ENCODE measurements at places on chromosomes 11 and 22.

- DNase-seq, result no peak
These were observed 9.7 kb downstream of the KIRREL3 start for GRCh38 chr11:126990716-126991480.

DNA sequence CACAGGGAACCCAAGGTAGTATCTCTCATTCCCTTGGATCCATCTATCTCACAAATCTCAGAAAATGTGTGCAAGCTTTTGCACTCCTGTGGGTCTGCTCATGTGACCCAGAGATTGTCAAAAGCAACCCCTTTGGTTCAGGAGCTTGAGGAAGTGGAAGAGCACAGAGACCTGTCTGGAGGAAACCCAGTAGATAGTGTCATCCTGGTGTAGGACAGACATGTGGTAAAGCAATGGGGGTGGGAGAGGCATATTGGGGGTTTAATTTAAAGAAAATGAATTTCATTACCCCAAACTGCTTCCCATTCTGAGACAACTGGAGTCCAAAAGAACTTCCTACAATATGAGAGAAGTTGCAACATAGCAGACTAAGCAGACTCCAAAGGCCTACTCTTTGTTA, 5.8 kb upstream of the MS4A14 start:
- DNase-seq, result no peak

- no peak for DNase-seq
These were observed 7.7 kb downstream of the CCS start for GRCh38 chr11:66600631-66601233.

- peak; percentile 67 for DNase-seq
These were observed 14.9 kb downstream of the TMEM258 start for GRCh38 chr11:61777234-61778090.

GRCh38 chr11:133506023-133506422, 26.3 kb downstream of the OPCML start:
- DNase-seq, result no peak

DNA sequence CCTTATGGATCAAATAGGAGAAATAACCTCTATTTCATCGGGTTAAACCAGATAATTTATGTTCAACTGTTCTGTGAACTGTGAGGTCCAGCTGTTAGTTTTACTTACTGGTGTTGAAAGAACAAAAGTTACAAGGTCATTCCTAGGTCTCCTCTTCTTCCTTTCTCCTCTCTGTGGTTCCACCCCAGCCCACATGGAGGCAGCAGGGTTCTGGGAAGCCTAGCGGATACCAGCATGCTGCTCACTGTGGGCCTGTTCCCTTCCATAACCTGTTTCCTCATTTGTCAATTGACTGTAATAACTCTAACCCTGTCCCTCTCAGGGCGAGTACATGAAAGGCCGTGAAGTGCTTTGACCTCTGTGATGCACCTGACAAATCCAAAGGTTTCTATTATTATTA, 27.8 kb downstream of the RELT start:
- DNase-seq, result no peak

DNA sequence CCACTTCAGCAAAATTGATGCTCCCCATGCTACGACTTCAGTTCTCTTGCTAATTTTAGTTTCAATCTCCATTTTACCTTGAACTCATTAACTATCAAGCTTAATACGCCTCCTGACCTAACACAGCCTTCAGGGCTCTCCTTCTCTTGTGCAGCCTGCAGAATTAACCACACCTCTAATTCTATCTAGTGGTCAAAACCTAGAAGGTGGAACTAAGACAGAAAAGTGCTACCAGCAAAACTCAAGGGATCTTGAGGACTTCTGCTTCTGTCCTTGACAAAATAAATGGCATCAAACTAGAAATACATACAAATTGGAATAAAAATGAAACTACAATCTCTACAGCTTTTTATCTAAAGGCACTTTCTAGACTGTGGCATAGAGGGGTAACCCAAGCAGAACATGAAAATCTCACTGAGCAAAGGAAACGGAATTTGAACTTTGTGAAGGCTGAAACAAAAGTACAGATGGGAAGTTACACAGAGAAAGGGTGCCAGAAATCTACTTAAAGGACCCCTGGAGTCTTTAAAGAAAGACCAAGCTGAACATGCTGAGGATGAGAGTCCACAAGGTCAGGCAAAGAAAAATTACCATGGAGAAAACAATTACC, 10.7 kb downstream of the CWF19L2 start:
- DNase-seq, result no peak

- DNase-seq, result no peak
These were observed 118.1 kb upstream of the BID start for GRCh38 chr22:17892376-17892775.

DNA sequence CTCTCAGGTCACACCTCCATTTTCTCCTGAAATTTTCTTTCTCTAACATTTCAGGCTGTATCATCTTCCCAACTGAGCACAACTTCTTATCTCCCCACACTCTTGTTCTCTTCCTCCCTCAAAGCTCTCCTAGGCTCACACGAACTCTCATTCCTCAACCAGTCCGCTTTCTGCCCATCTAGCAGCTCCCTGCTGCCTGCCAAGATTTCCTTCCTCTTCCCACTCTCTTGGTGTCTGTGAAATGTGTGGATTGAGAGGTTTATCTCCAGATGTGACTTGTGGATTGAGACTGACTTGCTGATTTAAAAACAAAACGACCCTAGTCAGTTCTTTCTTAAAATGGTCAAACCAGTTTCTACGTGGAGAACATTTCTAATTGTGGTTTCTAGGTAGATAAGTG, 106.3 kb downstream of the MTNR1B start:
- DNase-seq, result no peak

DNA sequence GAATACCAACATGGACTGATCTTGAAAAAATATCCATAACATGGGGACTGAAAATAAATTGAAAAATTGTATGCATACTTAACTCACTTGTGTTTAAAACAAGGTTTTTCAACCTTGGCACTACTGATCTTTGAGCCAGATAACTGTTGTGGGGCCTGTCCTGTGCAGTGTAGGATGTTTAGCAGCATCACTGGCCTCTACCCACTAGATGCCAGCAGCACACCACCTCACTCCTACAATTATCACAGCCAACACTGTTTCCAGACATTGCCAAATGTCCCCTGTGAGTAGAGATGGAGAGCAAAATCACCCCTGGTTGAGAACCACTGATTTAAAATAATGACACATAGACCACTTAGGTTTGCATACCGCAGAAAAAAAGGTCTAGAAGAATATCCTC, 45.0 kb upstream of the SLC1A2 start:
- no peak for DNase-seq

DNA sequence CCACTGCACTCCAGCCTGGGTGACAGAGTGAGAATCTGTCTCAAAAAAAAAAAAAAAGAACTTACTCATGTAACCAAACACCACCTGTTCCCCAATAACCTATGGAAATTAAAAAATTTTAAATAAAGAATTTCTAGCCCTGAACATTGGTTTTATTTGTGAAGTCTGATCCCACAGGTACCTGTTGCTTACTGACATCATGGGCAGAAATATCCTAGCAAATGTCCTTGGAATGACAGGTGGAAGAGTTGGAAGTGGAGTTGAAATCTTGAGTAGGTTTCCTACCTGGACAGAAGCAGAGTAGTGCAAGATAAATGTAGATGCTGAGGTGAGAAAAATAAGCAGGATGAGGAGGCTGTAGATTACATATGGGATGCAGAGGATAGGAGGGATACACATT, 17.2 kb downstream of the CD3D start:
- no peak for DNase-seq

GRCh38 chr22:45478108-45478771, 24.4 kb upstream of the FBLN1 start:
- DNase-seq, result no peak

DNA sequence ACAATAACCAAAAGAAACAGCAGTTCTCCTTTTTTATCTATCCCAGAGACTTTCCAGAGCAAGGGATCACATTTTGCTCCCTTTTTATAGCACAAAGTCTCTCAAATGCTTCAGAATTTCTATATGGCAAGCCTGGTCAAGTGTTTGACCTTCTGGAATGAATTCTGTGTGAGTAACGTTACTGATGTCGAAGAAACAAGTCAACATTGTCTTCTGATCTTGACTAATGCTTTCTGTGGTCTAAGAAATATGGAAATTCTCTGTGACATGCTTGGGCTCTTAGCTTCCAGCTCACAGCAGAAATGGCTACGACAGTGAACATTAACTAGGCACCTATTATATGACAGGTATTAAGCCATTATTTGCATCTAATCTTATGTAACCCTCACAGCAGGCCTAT, 411.7 kb downstream of the CADM1 start:
- no peak for DNase-seq

- DNase-seq, result no peak
These were observed 723 bp downstream of the CACNG2 start for GRCh38 chr22:36702842-36703215.

Data from GM12891 (cell line).